NCI-H1694 (cell line): ENCODE measurements at places on chromosomes 11 and 22.

DNA sequence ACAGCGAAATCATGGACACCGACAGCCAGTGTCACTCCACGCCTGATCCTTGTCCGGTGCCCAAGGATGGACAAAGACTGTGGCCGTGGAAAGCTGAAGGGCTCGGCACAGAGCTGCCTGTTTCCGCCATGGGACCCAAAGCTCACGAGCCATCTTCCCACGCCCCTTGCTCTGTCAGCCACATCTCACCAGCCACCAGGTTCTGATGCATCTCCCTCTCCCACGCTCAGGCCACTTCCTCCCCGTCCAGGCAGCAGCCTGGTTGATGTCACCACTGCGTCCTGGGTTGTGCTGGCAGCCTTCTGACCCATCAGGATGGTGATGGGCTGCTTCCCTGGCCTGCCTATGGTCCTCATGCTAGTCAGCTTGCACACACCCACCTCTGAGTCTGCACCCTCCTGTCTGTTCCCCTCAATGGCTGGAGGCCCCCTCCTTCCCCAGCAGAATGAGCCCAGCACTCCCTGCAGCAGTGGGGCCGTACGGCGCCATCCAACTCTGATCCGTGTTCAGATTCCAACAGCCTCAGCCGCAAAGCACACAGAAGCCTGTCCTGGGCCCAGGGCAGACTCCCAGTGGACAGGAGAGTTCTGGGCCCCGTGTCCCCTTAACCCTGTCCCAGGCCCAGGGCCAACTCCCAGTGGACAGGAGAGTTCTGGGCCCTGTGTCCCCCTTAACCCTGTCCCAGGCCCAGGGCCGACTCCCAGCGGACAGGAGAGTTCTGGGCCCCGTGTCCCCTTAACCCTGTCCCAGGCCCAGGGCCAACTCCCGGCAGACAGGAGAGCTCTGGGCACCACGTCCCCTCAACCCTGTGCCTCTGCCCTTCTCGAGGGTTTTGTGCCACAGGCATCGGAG is 259.5 kb downstream of the BRD1 start:
- no peak for DNase-seq

- DNase-seq: no peak
These were observed 38.1 kb downstream of the LARGE2 start for GRCh38 chr11:45960387-45961095.

GRCh38 chr11:42255906-42256305 is 796.5 kb upstream of the LRRC4C start:
- DNase-seq: no peak

DNA sequence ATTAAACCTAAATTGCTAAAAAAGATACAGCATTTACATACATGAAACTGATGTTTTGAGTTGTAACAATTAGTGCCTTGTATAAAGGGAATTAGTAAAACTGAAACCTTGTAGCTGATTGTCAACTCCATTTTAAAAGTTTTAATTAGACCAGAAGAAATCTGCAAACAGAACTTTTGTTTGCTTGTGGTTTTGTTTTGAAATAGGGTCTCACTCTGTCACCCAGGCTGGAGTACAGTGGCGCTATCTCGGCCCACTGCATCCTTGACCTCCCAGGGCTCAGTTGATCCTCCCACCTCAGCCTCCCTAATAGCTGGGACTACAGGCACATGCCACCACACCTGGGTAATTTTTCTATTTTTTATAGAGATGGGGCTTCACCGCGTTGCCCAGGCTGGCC is 86.5 kb upstream of the SLC6A5 start:
- DNase-seq: no peak

DNA sequence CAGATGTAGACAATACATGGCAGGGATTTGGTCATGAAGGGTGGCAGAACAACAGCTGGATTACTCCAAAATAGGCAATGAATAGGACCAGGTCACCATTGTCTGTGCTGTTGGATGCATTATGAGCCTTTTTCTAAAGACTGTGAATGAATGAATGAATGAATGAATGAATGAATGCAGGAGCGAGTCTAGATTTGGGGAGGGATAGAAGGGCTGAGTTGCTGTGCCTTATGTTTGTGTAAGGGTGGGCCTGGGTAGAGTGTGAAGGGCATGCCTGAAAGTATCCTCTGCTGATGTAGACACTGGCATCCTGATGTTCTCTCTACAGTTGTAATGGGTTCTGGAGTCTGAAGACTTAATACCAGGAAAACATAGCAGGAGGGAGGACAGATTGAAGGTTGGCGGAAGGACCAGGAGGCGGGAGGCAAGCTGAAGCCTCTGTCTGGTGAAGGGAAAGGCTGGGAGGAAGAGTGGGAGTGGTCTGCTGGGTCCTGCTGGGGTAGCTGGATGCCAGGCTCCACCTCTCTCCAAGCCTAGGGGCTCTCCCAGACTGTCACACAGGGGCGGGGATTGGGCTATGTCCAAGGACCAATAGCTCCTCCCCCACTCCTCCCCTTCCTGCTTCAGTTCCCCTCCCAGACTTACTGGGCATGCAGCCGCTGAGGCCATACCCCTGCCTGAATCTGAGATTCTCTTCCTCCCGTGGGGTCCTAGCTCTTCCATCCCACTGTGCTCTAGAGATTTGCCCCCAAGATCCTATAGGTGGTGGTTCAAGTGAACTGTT is 4.8 kb downstream of the TRIM3 start:
- DNase-seq: no peak

DNA sequence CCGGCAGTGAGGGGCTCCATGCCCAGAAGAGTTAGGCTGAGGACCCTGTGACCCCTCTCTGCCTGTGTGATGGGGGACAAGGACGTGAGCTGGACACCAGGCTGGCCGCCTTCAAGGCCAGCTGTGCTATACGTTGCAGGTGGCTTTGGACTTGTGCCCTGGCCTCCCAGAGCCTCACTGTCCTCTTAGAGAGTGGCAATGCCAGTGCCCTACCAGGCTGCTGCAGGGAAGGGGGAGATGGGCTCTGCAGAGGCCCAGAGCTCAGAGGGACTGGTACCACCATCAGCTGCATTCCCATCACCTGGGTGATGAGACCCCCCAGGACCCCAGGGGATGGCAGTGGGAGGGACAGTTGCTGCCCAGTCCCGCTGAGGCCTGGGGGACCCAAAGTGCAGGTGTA is 90.4 kb upstream of the SHISAL1 start:
- DNase-seq: no peak

DNA sequence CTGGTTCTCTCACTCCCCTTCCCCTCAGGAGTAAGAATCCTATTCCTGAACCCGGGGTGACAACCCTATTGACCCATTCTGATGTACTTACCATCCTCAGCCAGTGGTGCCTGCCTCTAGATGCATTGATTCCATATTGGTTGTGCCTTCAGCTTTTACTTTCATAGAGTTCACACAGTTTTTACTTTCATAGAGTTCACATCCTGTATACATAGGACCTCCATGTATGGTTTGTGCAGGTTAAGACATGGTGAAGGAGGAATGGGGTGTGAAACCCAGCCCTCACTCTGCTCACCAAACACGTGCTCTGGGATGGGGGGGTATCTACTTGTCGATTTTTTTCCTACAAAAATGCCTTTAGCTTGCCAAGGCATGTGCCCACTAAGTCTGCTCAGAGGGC is 105.6 kb upstream of the TBCEL start:
- DNase-seq: no peak
